ENCODE measurements at places on chromosomes 16 and 17.

DNA sequence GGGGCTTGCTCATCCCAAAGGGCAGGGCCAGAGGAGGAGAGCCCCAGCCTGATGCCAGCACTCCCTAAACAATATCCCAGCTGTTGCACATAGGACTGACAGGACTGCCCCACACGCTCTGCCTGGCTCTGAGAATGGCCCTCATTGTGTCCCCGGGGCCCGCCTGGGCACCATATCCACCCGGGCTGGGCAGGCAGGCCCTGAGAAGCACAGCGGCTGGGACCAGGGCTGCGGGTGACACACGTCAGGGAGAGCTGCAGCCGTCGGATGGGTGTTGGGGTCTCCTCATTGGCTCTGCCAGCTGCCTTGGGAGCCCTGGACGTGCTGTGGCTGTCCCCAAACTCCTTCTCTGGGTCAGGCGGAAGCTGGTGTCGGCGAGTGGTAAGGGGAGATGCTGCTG, 4.2 kb downstream of the BCAR1 start:
- DNase-seq: no peak

DNA sequence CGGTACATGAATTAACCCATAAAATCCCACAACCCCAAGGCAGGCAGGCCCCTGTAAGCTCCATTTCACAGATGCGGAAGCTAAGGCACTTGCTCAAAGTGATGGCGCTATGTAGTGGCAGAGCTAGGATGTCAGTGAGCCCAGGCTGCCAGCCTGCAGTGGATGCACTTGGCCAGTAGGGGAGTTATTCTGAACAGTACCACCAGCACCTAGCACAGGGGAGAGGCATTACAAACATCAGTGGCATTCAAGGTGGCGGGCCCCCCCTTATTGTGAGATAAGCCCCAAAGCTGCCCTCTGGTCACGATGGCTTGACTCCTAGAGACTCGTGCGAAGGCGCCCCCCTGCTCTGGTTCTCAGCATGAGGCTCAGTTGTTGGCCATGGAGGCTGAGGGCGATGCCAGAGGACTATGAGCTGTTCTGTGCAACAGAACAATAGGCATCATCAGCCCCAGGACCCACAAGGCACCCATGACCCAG, 33.8 kb downstream of the GTF3C1 start:
- no peak for DNase-seq

DNA sequence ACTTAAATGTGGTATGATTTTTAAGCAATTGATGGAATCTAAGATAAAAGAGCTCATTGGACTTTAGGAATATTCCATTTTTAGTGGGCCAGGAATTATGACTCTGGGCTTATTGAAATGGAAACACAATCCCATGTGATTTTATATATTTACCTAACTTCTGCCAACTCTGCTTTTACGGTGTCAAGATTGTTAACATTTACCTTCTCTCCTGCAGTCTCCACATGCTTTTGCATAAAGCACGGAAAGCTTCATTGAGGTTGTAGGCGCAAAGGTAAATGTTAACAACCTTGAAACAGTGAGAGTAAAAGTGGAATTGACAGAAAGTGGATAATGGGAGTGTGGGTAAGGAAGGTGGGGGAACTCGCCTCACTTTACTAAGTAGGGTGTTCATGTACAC, 468.1 kb downstream of the PMP22 start:
- no peak for DNase-seq

DNA sequence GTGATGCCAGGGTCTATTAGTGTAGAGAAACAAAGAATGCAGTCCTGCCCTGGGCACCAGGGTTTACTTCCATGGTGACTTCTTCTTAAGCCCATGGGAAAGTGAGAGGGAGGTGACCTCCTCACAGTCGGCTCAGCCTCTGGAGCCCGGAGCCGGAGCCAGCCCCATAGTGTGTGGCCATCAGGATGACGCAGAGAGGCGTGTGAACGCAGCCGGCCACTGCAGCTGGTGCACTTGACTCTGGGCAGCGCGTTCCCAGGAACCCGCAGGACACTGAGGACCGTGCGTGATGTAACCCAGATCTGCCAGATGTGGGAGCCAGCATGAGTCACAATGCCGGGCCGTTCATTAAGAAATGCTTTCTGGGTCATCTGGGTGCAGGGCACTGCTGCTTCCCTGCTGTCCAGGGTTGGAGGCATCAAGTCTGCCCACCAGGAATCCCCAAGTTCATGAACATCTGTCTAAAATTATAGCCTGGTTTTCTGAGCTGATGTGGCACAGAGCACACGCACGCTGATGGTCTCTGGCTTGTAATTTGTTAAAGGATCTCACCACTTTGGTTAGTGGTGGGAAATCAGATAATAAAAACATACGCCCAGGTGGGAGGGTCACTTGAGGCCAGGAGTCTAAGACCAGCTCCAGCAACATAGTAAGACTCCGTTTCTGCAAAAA, 114.1 kb downstream of the PITPNC1 start:
- no peak for DNase-seq

DNA sequence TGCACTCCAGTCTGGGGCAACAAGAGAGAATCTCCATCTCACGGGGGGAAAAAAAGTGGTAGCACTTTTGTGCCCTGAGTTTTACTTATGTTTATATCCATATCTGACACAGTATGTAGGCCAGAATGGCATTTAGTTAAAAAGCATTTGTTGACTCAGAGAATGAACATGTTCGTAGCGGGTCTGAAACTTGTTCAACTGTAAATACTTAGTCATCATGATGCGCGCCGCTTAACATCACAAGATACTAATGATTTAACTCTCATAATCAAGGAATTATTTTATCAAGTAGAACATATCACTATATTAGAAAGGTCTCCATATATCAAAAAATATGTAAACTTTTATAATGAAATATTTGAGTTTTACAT, 55.3 kb upstream of the ITGA2B start:
- DNase-seq: no peak

DNA sequence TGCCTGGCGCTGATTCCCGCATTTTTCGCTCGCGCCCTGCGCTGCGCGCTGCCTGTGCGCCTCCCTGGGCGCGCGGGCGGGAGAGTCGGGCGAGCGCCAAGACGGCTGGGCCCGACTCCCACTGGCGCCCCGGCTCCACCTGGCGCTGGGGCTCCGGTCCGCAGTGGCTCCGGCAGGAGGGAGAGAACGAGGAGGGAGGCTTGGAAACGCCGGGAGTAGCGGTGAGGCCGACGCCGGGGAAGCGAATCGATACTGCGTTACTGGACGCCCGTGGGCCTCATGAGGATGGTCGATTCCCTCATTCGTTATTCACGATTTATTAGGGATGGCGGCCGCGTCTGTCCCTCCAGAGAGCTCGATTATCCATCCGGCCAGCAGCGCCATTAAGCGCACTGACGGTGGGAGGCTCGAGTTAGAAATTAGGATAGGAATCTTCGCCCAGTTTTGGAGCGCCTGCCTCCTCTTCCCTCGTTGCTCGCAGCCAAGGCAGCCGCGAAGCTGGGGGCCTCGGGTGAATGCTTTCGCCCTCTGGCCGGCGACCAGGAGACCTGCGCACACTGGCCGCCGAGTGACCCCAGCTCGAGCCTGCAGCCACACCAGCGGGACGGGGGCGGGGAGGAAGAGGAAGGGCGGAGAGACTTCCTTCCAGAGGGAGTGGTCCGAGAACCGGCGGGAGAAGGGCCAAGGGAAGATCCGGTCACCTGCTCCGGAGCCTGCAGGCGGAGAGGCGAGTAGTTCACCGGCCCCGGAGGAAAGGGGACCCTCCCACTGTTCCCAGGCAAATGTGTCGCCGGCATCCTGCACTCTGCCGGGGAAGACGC, 1.3 kb upstream of the PCGF2 start:
- no peak for DNase-seq

- no peak for DNase-seq
These were observed 58.2 kb upstream of the HS3ST4 start for GRCh38 chr16:25633549-25633948.

GRCh38 chr17:57678393-57678792, 66.7 kb downstream of the CCDC182 start:
- no peak for DNase-seq

DNA sequence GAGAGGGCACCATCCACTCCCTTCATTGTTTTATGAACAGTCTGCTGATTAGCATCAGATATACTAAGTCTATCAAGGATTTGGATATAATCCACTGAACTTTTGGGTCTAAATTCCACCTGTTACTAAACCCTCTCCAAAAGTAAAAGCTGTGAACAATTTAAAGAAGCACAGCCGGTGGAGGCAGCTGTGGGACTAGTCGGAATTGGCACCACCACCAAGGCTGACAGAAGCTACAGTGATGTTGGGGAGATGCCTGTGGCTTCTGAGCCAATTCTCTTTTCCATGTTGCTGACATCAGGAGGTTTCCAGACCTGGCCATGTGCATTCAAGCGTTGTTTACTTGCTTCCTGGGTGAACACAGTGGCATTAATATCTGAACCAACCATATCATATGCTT, 679.0 kb upstream of the CA10 start:
- no peak for DNase-seq

GRCh38 chr16:12740986-12741610, 62.6 kb downstream of the CPPED1 start:
- DNase-seq: no peak

DNA sequence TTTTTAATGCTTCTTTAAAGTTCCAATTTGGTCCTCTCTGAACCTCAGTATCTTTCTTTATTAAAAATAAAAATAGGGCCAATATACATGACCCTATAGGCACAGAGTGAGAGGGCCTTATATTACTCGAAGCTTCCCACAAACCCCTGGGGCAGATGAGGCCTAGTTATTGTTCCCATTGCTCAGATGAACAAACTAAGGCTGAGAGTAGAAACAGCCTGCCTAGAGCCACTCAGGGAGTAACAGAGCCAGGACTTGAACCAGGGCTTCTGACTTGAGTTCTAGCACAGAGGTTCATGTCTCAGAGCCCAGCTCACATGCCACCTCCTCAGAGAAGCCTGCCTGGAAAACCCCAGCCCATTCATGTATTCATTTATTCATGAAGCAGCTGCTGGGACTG, 7.7 kb downstream of the BCL7C start:
- no peak for DNase-seq

DNA sequence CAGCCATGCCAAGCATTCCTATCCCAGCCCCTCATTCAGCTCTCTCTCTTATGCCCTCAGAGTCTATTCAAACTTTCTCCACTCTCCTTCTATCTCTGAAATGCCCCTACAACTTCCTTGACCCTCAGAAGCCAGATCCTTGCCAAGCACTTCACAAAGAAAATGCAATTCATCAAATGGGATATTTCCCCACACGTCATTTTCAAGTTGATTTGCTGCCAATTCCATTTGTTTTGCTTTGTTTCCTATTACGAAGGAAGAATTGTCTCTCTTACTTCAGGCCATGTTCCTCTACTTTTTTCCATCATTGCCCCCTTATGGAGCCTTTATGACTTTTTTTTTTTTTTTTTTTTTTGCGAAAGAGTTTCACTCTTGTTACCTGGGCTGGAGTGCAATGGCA, 9.2 kb upstream of the ALOX12 start:
- DNase-seq: no peak

GRCh38 chr16:342455-343213, 9.9 kb downstream of the AXIN1 start:
- no peak for DNase-seq

DNA sequence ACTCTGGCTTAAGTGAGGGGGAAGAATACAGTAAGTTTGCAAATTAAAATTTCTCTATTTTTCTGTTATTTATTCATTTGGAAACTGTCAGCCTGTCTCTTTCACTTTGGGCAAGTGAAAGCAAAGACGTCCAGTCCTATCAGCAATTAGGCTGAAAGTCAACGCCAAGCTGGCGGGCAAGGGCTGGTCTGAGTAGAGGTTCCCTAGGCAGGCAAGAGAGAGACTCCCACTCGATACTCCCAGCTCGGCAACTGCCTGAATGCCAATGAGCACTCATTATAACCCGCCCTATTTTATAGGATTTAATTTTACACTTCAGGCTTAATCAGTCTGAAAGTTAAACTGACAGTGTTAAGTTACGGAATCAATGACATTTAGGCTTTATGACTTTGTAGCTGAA, 14.3 kb upstream of the SLC38A8 start:
- DNase-seq: no peak

DNA sequence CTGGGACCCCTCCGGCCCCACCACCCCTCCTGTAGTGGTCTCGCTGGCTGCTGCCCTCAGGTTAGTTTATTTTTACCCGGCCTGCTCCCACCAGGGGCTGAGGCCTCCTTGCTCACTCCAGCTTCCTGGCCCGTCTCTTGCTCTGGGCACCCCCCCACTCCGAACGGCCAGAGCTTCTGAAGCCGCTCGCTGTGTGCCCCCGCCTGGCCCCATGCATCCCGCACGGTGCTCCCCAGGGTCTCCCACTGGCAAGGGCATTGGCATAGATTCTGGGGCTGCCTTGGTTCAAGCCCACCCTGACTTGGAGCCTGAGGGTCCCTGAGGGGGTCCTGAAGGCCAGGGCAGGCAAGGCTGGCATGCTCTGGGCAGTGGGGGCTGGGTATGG, 186.4 kb downstream of the SEC14L1 start:
- no peak for DNase-seq

GRCh38 chr16:29876594-29877249, 13.7 kb upstream of the CDIPT start:
- DNase-seq: peak; percentile 9

- no peak for DNase-seq
These were observed 380.9 kb downstream of the SOX9 start for GRCh38 chr17:72501404-72502370.

DNA sequence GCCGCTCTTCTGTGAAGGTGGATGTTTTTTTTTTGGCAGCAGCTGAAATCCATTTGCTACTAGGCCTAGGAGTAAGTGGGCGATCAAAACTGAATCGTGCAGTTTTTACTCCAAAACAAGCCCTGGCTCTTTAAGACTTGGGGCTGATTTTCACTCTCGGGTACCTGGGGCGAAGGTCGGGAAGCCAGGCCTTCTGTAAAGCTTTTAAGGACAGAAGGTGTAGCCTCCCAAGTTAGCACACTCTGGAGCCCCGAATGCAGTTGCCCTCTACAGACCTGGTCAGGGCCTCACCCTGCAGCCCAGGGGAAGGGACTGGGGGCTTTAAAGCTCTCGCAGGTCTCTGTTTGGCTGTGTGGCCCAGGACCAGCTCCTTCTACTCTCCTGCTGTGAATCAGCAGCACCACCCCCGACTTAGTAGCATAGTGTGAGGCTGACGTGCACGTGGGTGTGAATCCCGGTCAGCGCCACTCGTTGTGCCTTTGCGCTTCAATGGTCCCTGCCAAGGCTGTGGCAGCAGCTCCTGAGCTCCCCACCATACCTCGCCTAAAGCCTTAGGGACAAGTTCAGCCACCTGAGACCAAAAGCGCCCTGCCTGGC, 49.9 kb downstream of the TMEM235 start:
- DNase-seq: no peak

Data from activated CD4-positive, alpha-beta T cell treated with anti-CD3 and anti-CD28 coated beads, Interleukin-2, amount 50 U/mL, for 24 hours (primary cell).